IMR-90 (cell line): ENCODE measurements at places on chromosomes 6 and 20.

DNA sequence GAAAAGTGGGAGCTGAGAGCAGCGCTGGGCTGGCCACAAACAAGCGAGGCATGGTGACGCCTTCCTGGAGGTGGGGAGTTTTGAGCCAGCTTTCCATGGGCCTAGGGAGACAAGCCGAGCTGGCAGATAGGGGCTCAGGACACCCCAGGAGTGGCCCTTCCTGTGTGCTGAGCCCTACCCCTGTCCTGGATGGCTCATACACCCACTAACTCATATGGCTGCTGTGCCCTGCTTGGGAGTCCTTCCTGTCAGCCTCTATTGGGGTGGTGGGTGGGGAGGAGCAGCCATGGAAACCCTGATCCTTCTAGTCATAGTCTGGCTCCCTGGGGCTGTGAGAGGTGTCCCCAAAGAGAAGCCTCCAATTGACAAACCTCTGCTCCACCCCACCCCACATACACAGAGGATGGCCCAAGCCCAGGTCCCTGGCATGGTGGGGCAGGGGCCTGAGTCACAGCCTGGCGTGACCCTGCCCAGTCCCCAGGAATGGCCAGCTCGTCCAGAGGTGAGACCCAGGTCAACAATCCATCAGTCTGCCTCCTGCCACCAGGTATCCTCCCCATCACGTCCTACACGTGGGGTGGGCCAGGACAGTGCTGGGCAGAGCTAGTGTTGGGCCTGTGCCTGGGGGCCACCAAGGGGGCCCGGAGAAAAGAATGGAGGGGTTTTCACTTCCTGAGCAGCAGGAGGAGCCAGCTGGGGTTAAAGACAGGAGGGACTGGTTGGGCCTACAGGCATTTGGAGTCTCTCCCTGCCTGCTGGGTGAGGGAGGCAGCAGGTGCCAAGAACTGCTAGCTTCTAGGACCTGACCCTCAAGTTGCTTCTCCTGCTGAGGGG lies 52.2 kb downstream of the MRPL14 start:
- no peak for DNase-seq
- H3K4me1 ChIP-seq: peaks cover 32% of the 10 kb centered on the region
- peak overlapping the region; percentile 49 for H3K27ac ChIP-seq
- H3K27me3 ChIP-seq: no peaks in the 10 kb centered on the region
- no peaks in the 10 kb centered on the region for H3K36me3 ChIP-seq
- H3K4me3 ChIP-seq: no peak overlapping the region

- no peaks in the 10 kb centered on the region for H3K36me3 ChIP-seq
- no peaks in the 10 kb centered on the region for H3K27me3 ChIP-seq
- no peak overlapping the region for H3K4me3 ChIP-seq
- DNase-seq: no peak
- no peak overlapping the region for H3K27ac ChIP-seq
Observed at GRCh38 chr6:39565956-39566355, 159.3 kb downstream of the KIF6 start.

- H3K27ac ChIP-seq: no peak overlapping the region
- H3K4me3 ChIP-seq: no peak overlapping the region
- peaks cover 9% of the 10 kb centered on the region; the same call in 1 of the 2 replicates for H3K4me1 ChIP-seq
Observed at GRCh38 chr6:36608788-36609563, 14.8 kb downstream of the SRSF3 start.

GRCh38 chr20:38260378-38261053 lies at the start of gene KIAA1755:
Gene KIAA1755, minus strand, starts transcription at chr20:38260735. Its CDS starts 235 bp downstream, at chr20:38260500.
- 0 out of 2 replicates have a peak, but pooled peaks cover 2% of the 10 kb centered on the region for H3K36me3 ChIP-seq
- no peak for DNase-seq
- peak within 1 kb of the TSS; percentile 59 for H3K27ac ChIP-seq

- DNase-seq: peak; percentile 68
- H3K4me3 ChIP-seq: no peak overlapping the region
- no peak overlapping the region for H3K27ac ChIP-seq
- no peaks in the 10 kb centered on the region for H3K27me3 ChIP-seq
- no peaks in the 10 kb centered on the region for H3K4me1 ChIP-seq
Observed at GRCh38 chr6:125974214-125974866, 12.0 kb upstream of the TRMT11 start.

DNA sequence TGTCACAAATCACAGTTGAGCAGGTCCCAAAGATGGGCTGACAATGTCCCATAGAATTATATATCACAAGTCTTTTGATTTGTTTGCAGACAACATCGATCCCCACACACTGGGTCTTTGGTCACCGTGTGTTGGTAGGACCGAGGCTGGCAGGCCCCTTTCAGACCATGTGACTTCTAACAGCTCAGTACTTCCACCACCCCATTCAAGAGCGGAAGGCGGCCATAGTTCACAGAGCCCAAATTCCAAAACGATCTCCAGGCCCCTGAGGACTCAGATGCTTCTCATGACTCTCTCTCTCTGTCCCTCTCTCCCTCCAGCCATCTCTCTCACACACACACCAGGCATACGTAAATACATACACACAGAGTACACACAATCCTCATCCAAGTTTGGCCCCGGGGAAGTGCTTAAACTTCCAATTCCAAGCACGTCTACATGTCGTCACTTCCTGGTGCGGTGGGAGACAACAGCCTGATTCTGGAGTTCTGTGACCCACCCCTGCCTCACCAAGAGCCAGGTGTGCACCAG lies 155.9 kb upstream of the INSM1 start:
- no peak overlapping the region for H3K27ac ChIP-seq
- H3K4me1 ChIP-seq: no peaks in the 10 kb centered on the region
- no peak overlapping the region for H3K4me3 ChIP-seq
- DNase-seq: no peak

DNA sequence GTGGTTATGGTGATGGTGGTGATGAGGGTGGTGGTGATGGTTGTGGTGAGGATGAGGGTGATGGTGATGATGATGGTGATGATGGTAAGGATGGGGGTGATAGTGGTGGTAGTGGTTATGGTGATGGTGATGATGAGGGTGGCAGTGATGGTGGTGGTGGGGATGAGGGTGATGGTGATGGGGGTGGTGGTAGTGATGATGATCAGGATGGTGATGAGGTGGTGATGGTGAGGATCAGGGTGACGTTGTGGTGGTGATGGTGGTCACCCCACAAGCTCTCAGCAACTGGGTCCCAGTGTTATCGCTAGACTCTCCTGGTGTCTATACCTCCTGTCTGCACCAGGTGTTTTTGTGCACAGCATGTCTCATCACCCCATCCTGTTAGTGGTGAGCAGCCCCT lies 85.0 kb downstream of the TMEM242 start:
- H3K27ac ChIP-seq: no peak overlapping the region
- no peak overlapping the region for H3K4me3 ChIP-seq
- no peaks in the 10 kb centered on the region for H3K36me3 ChIP-seq
- H3K27me3 ChIP-seq: peaks cover 40% of the 10 kb centered on the region
- H3K4me1 ChIP-seq: peaks cover 4% of the 10 kb centered on the region
- DNase-seq: no peak

DNA sequence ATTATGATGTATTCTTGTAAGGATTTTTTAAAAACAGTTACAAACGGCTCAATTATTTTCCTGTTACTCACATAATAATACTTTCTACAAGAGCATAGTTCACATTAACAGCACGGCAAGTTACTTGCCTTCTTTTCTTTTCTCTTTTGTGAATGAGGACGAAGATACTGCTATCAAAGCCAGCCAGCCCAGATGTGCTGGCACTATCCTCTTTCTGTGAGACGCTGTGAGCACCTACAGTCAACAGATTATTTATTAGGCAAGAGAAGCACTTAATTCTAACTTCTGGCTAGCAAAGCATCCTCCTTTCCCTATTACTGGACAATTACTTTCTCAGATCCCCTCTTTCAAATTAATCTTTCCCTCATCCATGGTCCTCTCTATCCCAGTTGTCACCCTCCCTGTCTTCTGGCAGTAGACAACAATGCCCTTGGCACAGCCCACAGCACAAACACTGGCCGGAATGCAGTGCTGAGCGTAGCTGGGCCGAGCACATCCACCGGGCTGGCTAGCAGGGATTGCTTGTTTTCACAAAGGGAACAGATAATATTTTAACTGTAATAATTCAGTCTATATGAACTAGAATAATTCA lies 262.1 kb downstream of the FOXC1 start:
- no peak overlapping the region for H3K4me3 ChIP-seq
- no peaks in the 10 kb centered on the region for H3K27me3 ChIP-seq
- no peak overlapping the region for H3K27ac ChIP-seq

DNA sequence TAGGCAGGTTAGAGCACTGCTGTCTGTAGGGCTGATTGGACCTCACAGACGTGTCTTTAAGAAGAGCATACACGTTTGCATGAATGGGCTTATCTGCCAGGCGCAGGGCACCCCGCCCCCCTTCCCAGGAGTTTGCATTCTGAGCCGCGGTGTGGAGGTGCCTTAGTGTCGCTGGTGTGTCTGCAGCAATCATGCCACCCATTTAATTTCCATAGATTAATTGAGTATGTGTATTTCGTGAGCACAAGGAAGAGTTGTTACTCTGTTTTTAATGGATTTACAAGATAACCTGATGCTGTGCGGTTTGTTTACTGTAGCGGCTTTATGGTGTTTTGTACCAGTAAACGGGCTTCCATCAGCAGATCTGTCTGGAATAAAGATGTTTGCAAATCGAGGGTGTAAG lies 107.7 kb downstream of the ZDHHC14 start:
- H3K4me3 ChIP-seq: no peak overlapping the region
- peaks cover 2% of the 10 kb centered on the region; the same call in 1 of the 2 replicates for H3K4me1 ChIP-seq
- no peaks in the 10 kb centered on the region for H3K36me3 ChIP-seq
- no peak overlapping the region for H3K27ac ChIP-seq
